ENCODE measurements at places on chromosomes 1 and 21. TPM values are rescaled to one million over a fixed set of nuclear protein-coding genes. Genes with fewer than 3 reads are reported as not detected.

Gene SH3D21
- total RNA-seq = 2.1 TPM

Gene KCNJ9
- total RNA-seq = 0.71 TPM

Gene SPTA1
- total RNA-seq = not detected

Gene AGO4
- total RNA-seq = 7.4 TPM

Gene TOMM20
- total RNA-seq = 94.6 TPM

Gene OR2L13
- total RNA-seq = not detected

Gene IL19
- not detected for total RNA-seq

Gene NPHS2
- not detected for total RNA-seq

Gene ZNF683
- not detected for total RNA-seq

Gene FAM177B
- not detected for total RNA-seq

Gene DYRK3
- 23.1 TPM for total RNA-seq

Gene PLPPR4
- total RNA-seq = not detected

Gene MTF2
- total RNA-seq = 16.1 TPM

Gene DIP2A
- total RNA-seq = 17.6 TPM

Gene LHX4
- total RNA-seq = not detected

Gene GIPC2
- total RNA-seq = 1.4 TPM

Gene HPCA
- 0.29 TPM for total RNA-seq

Gene PRKCZ
- 0.86 TPM for total RNA-seq

Gene MYOM3
- not detected for total RNA-seq

Gene MTFR1L
- 46.8 TPM for total RNA-seq

Gene KRTAP7-1
- total RNA-seq = not detected

Gene FCRLB
- total RNA-seq = 11.5 TPM

Gene OR2T3
- total RNA-seq = not detected

Gene UTP25
- 3.7 TPM for total RNA-seq

Gene SPATA17
- 0.18 TPM for total RNA-seq

Gene MROH7
- total RNA-seq = not detected

Gene PMVK
- 14.1 TPM for total RNA-seq

Gene RASAL2
- 11.7 TPM for total RNA-seq

Gene SPRR2E
- not detected for total RNA-seq

Gene COL11A1
- 3.2 TPM for total RNA-seq

Gene GLIS1
- 0.29 TPM for total RNA-seq

Gene VASH2
- under 0.01 TPM for total RNA-seq

Gene TEKT2
- not detected for total RNA-seq

Gene MANEAL
- 0.35 TPM for total RNA-seq

Gene KRTAP8-1
- not detected for total RNA-seq

Gene BACH1
- total RNA-seq = 31.4 TPM

Gene RNF186
- not detected for total RNA-seq

Gene IGFN1
- total RNA-seq = not detected

Gene SDHB
- 159 TPM for total RNA-seq

Gene C21orf58
- 5.7 TPM for total RNA-seq

Gene ATP1A2
- total RNA-seq = not detected

Gene ASAP3
- 35.7 TPM for total RNA-seq

Gene B3GALT5
- total RNA-seq = not detected

Gene S100A3
- total RNA-seq = 5.8 TPM

Gene LRIF1
- total RNA-seq = 20.0 TPM

Gene F13B
- total RNA-seq = not detected

Gene SYCP1
- total RNA-seq = not detected

Gene NR1I3
- not detected for total RNA-seq
